ENCODE measurements at places on chromosomes 7 and 10.

- no peak for DNase-seq
Observed at GRCh38 chr7:19105546-19105945, 11.9 kb downstream of the TWIST1 start.

DNA sequence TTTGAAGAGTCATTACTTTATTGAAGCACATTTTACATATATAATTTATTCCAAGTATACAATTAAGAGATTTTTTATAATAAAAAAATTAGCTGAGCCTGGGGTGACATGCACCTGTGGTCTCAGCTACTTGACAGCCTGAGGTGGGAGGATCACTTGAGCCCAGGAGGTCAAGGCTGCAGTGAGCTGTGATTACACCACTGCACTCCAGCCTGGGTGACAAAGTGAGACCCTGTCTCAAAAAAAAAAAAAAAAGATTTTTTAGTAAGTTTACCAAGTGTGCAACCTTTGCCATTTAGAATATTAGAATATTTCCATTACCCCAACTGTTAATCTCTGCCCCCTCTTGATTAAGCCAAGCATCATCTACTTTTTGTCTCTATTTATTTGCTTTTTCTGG, 196.0 kb downstream of the CCSER2 start:
- no peak for DNase-seq

DNA sequence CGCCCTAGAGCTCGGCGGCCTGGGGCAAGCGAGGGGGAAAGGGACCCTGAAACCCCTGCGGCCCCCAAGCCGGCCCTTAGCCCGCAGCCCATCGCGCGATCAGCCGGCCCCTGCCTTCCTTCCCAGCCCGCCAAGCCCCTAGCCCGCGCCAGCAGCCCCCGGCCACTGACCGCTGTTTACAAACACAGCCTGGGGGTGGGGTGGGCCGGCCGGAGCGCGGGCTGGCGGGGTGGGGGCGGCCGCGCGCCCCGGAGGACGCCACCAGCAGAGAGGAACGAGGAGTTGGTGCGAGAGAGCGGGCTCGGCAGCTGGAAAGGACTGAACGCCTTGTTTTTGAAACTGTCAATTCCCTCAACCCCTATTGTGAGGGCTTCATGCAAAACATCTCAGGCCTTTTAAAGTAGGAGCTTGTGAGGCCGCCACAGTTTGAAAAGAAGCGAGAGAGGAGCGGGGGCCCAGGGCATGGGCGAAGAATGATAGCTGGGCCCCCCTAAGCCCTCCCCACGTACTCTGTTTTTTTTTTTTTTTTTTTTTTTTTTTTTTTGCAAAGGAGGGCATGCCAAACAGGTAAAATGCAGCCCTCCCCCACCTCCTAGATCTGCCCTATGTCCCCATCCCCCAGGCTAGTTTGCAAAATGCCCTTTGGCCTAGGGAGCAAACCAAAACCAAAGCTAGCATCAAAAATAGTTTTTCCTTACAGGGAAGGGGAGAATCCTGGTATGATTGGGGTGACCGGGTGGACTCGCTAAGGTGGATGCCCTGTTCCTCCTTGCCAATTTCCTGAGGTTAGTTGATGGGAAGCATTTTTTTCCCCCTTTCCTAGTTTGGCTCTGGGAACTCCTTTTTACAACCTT, 15.0 kb downstream of the SKIDA1 start:
- DNase-seq: peak; percentile 68

DNA sequence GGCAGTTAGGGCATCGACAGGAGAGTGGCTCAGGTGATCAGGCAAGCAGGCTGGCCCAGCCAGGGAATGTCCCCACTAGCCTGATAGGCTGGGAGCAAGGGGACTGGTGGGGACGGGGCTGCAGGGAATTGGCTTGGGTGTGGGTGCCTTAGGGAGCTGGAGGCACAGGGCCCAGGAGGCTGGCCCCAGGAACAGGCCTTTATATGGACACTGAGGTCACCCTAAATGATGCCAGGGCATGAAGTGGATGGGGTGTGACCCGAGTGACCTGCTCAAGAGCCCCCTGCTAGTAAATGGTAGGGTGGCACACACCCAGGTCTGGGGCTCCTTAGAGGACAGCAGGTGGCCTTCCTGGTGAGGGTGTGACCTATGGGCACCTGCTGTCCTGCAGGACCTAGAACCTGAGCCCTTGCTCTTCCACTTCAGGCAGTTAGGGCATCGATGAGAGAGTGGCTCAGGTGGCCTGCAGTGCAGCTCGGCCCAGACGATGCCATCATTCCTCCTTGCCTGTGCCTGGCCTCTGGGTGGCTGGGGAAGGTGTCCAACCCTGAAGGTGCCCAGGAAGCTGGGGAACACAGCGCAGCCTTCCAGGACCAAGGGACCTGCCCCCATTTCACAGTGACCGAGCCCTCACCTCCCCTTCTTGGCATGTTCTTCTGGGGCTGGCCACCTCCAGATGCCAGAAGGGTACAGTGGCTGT, 51.7 kb upstream of the LEP start:
- DNase-seq: no peak

DNA sequence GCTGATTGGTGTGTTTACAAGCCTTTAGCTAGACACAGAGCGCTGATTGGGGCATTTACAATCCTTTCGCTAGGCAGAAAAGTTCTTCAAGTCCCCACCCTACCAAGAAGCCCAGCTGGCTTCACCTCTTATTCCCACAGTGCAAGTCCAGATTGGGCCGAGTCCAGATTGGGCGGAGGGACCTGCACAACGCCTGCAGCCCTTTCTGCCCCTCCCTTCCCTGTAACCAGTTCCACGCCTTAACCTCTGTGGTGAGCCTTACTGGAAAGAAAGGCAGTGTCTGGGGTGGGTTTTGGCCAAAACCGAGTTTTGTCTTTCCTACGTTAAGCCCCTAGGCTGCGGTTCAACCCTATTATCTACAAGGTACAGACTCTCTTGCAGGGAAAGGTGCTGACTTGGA, 268.7 kb downstream of the ZEB1 start:
- DNase-seq: no peak

- no peak for DNase-seq
Observed at GRCh38 chr7:23938937-23939552, 229.0 kb downstream of the STK31 start.

GRCh38 chr7:28346676-28347363, 65.5 kb upstream of the CREB5 start:
- DNase-seq: peak; percentile 11

DNA sequence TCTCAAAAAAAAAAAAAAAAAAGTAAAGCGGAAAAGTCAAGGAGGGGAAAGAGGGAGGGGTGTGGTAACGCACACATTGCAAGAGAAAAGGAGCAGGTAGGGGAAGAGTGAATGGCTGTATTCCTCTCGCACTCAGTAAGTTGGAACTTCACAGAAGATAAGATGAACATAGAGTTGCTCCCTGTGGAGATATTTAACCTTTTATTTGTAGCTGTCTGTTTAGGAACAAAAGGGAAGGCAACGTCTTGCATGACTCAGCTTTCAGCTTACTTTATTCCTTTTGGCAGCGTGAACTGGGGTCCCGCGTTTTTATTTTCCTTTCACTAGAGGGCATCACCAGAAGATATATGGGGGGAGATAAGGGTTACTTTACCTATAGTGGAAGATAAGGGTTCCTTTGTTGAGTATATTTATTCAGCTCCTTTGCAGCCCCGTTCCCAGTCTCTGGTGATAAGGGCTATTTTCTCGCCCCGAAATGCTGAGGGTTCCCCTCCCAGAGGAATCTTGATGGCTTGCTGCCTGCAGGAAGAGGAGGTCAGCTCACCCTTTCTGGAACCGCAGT, 78.5 kb downstream of the APBB1IP start:
- DNase-seq: no peak

Data from AG20443 (cell line).